Naive thymus-derived CD4-positive, alpha-beta T cell (primary cell): ENCODE measurements at places on chromosomes 1 and 21. TPM values are rescaled to one million over a fixed set of nuclear protein-coding genes. Genes with fewer than 3 reads are reported as not detected.

DNA sequence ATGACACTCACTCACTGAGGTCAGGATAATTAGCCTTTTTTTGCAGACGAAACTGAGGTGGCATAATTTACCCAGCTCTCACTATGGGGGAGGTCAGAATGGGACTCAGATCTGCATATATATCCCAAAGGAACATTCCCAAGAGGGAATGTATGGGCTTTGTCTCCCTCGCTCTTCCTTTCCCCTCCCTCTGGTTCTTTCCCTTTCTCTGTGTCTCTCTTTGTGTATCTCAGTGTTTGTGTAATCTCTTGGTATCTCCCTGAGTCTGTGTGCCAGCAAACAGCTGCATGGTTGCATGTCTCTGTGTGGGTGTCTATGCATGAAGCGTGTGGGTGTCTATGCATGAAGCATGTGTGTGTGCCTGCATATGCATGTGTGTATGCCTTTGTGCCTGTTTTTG is 4.7 kb downstream of the TMEM39B start:
- H3K27ac ChIP-seq, result no peak overlapping the region
- H3K4me3 ChIP-seq, result no peak overlapping the region
- H3K4me1 ChIP-seq, result no peaks in the 10 kb centered on the region
- peaks cover 6% of the 10 kb centered on the region for H3K36me3 ChIP-seq

FBXO28 gene
- total RNA-seq, result 25.2 TPM in 2 replicates

GRCh38 chr21:45078877-45079281 is 4.5 kb downstream of the ADARB1 start:
- H3K4me3 ChIP-seq, result no peak overlapping the region
- DNase-seq, result peak; percentile 88
- H3K36me3 ChIP-seq, result no peaks in the 10 kb centered on the region
- peaks cover 81% of the 10 kb centered on the region for H3K4me1 ChIP-seq

NTMT2 gene
- total RNA-seq, result not detected

- no peaks in the 10 kb centered on the region for H3K4me1 ChIP-seq
- no peak for DNase-seq
- H3K27ac ChIP-seq, result no peak overlapping the region
- no peak overlapping the region for H3K4me3 ChIP-seq
- no peaks in the 10 kb centered on the region for H3K36me3 ChIP-seq
Observed at GRCh38 chr1:204192589-204193352, 3.5 kb downstream of the KISS1 start.

LDLRAD1 gene
- not detected for total RNA-seq

GRCh38 chr1:28416509-28417194 is 47.1 kb downstream of the PHACTR4 start:
- no peak for DNase-seq
- H3K36me3 ChIP-seq, result no peaks in the 10 kb centered on the region
- no peak overlapping the region for H3K27ac ChIP-seq
- peaks cover 5% of the 10 kb centered on the region for H3K4me1 ChIP-seq
- no peak overlapping the region for H3K4me3 ChIP-seq

DNA sequence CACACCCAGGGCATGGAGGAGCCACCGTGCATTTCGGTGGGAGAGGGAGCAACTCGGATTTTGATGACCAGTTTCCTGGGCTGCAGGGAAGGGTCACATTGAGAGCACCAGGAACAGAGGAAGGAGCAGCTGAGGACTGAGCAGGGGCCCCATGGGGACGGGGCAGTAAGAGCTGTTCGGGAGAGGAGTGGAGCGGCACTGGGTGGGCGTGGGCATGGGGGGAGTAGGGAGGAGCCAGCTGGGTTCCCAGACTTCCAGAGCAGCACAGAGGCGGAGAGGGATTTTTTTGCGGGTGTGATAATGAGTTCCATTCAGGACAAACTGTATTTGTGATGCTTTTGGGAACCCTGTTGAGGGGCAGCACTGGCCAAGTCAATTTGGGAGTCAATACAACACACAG is 17.4 kb upstream of the GPR153 start:
- no peak overlapping the region for H3K27ac ChIP-seq
- H3K4me3 ChIP-seq, result no peak overlapping the region
- H3K4me1 ChIP-seq, result no peaks in the 10 kb centered on the region
- DNase-seq, result no peak

DNA sequence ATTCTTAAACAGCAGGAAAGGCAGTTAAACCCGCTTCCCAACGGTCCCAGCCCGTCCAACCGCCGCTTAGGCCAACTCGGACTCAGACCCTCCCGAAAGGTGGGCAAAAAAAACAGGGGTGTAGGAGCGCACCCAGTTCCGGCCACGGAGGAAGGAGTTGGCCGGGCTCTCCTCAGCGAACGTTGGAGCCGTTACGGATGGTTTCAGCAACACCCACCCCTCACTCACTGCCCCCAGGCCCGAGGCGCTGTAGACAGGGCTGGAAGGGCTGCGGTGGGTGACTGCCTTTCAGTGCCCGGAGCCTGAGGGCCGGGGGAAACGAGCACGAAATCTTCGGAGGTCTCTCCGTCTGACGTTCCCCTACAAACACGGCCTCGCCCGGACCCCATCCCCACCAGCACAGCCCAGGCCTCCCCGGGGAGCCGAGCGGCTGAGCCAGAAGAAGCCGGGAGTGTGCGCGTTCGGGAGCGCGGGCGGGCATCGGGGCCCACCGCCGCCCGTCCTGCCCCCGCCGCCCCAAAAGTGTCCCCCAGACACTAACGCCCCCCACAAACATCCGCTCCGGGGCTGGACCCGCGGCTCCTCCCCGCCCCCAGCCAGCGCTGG is 1.3 kb downstream of the KDM5B start:
- DNase-seq, result peak; percentile 15
- H3K4me3 ChIP-seq, result peak overlapping the region; percentile 79
- no peaks in the 10 kb centered on the region for H3K36me3 ChIP-seq
- peak overlapping the region; percentile 72 for H3K27ac ChIP-seq

DNA sequence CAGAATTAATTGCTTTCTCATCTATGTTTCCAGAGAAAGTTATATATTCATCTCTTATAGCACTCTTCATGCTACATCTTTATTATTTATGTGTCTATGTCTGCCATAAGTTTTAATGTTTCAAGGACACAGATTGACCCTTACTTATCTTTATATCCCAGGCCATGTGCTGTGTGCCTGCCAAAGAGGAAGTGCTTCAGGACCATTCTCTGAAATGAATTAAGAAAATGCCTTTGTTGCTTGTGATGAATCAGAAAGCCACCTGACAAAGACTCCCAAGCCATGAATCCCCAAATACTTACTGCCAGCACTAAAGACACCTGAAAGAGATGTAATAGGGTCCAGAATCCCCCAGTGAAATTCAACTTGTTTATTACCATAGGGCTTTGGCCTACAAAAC is 342.1 kb upstream of the C1orf87 start:
- H3K4me1 ChIP-seq, result no peaks in the 10 kb centered on the region
- DNase-seq, result no peak
- H3K4me3 ChIP-seq, result no peak overlapping the region
- H3K27ac ChIP-seq, result no peak overlapping the region

MATN1 gene
- total RNA-seq, result 2.2 TPM

- no peaks in the 10 kb centered on the region for H3K27me3 ChIP-seq
- no peak overlapping the region for H3K4me3 ChIP-seq
Observed at GRCh38 chr1:233033361-233033760, 83.0 kb downstream of the NTPCR start.

YIPF1 gene
- 10.5 TPM for total RNA-seq

DNA sequence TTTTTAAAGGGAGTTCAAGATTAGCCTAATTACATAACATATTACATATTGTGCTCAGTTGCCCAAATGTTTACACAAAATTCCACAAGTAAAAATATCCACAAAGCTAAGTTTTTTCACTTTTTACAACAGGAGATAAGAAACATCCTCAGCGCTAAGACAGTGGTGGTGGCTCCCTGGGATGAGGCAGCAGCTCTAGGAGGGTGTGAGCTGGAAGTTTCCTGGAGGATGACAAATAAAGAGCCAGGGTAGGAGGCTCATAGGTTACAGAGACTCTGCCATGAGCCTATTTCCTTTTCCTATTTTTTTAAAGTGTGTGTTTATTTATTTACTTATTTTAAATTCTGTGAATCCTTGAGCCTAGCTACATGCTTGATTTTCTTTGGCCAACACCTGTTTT is 91.7 kb downstream of the COL24A1 start:
- H3K36me3 ChIP-seq, result no peaks in the 10 kb centered on the region
- no peak overlapping the region for H3K27ac ChIP-seq
- DNase-seq, result no peak
- no peaks in the 10 kb centered on the region for H3K27me3 ChIP-seq
- no peak overlapping the region for H3K4me3 ChIP-seq
- no peaks in the 10 kb centered on the region for H3K4me1 ChIP-seq

PPP1R8 gene
- 56.6 and 60.2 TPM in 2 replicates for total RNA-seq

- DNase-seq, result no peak
- H3K27me3 ChIP-seq, result no peaks in the 10 kb centered on the region
- no peaks in the 10 kb centered on the region for H3K36me3 ChIP-seq
- no peak overlapping the region for H3K27ac ChIP-seq
Observed at GRCh38 chr21:27681038-27681437, 714.1 kb upstream of the ADAMTS5 start.

SPOCD1 gene
- 0.21 TPM for total RNA-seq

DNA sequence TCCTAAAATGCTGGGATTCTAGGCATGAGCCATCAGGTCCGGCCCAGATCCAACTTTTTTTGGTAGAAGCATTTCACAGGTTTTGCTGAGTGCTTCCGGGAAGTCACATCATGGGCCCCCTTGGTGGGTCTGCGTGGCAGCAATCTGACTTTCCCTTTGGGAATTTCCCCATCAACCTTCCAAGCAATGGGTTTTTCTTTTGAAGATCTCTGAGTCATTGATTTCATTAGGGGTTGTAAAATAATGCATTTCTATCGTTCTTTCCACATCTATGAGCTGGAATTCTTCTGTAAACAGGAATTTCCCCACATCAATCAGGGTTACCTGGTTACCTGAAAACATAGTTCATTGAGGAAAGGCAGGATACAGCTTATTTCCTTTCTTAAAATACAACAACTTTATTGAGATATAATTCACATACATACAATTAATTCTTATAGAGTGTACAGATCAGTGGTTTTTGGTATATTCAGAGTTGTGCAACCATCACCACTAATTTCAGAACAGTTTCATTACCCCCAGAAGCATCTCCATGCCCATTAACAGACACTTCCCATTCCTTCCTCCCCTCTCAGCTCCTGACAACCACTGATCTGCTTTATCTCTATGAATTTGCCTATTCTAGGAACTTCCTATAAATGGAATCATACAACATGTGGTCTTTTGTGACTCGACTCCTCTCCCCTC is 9.9 kb upstream of the ZBTB17 start:
- no peak overlapping the region for H3K27ac ChIP-seq
- no peaks in the 10 kb centered on the region for H3K36me3 ChIP-seq
- H3K4me1 ChIP-seq, result no peaks in the 10 kb centered on the region
- DNase-seq, result no peak
- no peaks in the 10 kb centered on the region for H3K27me3 ChIP-seq

- DNase-seq, result no peak
- H3K27me3 ChIP-seq, result no peaks in the 10 kb centered on the region
Observed at GRCh38 chr1:173294843-173295242, 87.7 kb upstream of the TNFSF4 start.

DNA sequence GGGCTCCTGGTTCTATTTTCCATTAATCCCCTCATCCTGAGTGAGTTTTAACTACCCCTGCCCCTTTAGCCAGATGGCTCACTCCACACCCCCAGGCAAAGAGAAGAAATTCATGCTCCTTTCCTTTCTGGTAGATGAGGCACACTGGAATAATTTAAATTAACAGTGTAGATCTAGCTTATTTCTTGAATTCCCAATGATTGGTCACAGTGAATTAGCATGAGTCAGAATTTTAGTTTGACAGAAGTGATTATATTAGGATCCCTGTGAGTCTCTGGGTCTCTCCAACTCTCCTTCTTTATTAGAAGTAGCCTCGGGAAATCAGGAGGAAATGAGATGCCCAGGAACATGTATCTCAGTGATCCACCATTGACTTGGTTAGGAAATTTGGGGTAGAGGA is 103.1 kb upstream of the KAZN start:
- no peak overlapping the region for H3K27ac ChIP-seq
- no peak for DNase-seq
- no peaks in the 10 kb centered on the region for H3K27me3 ChIP-seq
- no peaks in the 10 kb centered on the region for H3K36me3 ChIP-seq
- no peaks in the 10 kb centered on the region for H3K4me1 ChIP-seq

DNA sequence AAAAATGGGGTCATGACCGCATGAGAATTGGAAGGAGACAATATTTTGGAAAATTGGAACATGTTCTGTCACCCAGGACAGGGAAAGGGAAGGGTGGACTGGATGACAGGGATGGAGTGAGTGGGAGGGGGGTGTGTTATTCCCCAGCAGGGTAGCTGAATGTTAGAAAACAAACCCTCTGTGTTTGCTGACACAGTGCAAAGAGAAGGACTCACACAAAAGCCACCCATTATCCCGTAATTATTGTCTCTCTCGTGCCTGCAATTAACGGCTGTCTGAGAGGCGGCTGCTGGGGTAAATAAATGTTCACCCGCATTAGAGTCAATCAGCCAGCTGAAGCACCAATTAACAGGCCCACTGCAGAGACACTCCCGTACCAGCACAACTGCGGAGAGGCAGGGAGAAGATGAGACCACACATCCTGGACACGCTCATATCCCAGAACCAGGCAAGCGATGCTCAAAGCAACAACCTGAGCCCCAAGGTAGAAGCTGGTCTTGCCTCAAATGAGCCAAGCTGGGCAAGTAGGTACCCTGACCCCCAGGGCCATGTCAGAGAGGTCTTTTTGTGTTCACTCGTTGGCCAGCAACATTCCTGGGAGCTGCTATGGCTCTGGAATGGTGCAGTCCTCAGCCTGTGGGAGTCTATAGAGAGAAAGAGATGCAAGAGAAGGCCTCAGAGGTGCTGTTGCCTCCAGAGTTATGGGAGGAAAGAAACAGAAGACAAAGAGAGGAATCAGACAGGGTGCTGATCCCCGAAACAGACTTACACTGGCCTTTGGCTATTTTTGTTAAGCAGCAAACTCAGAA is 19.4 kb downstream of the PLEKHA6 start:
- no peaks in the 10 kb centered on the region for H3K4me1 ChIP-seq

AMPD1 gene
- total RNA-seq, result not detected

GRCh38 chr1:187261637-187262036 is 432.9 kb downstream of the PLA2G4A start:
- H3K27me3 ChIP-seq, result no peaks in the 10 kb centered on the region
- H3K36me3 ChIP-seq, result no peaks in the 10 kb centered on the region
- H3K4me3 ChIP-seq, result no peak overlapping the region

GRCh38 chr1:243473227-243474135 is 217.6 kb downstream of the SDCCAG8 start:
- H3K27ac ChIP-seq, result no peak overlapping the region
- DNase-seq, result no peak
- H3K4me1 ChIP-seq, result no peaks in the 10 kb centered on the region
- no peaks in the 10 kb centered on the region for H3K36me3 ChIP-seq

- H3K4me1 ChIP-seq, result no peaks in the 10 kb centered on the region
- H3K27me3 ChIP-seq, result no peaks in the 10 kb centered on the region
- no peak for DNase-seq
- H3K27ac ChIP-seq, result no peak overlapping the region
- no peaks in the 10 kb centered on the region for H3K36me3 ChIP-seq
Observed at GRCh38 chr1:187038784-187039183, 210.0 kb downstream of the PLA2G4A start.

ERICH3 gene
- not detected for total RNA-seq
